Breast epithelium (tissue), 4 donors: ENCODE measurements at places on chromosomes 6 and 20.

- no peak for DNase-seq
Measured at GRCh38 chr6:40719671-40720374, 132.7 kb upstream of the LRFN2 start.

DNA sequence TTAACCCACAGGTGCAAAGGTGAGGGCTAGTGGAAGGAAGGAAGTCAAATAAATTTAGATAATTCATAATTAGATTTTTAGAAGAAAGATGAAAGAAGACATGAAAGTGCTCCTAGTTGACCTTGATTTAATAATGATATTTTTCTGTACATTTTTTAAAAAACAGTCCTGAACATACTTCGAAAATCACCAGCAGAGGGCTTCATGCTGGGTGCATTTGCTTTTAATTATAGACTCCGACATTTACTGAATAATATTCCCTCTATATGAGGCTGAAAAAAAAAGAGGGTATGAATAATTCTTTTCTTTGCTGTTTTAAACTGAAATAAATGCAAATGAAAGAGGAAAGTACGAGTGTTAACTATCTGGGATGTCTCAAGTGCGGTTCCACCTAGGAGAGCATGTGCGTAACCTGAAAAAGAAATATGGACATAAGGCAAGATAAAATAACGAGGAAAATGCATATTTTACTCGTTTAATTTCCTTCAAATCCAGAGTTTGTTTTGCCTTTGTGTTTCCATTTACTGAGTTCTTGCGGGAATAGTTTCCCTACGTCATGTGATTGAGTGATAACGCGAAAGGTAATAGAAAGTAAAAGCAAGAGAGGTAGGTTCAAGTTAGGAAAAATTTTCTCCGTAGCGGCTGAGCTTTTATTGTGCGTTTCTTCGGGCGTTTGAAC lies 3.1 kb upstream of the TFAP2B start:
- DNase-seq: no peak

- peak; percentile 59 for DNase-seq
Measured at GRCh38 chr6:1336246-1336843, 24.4 kb downstream of the FOXQ1 start.

DNA sequence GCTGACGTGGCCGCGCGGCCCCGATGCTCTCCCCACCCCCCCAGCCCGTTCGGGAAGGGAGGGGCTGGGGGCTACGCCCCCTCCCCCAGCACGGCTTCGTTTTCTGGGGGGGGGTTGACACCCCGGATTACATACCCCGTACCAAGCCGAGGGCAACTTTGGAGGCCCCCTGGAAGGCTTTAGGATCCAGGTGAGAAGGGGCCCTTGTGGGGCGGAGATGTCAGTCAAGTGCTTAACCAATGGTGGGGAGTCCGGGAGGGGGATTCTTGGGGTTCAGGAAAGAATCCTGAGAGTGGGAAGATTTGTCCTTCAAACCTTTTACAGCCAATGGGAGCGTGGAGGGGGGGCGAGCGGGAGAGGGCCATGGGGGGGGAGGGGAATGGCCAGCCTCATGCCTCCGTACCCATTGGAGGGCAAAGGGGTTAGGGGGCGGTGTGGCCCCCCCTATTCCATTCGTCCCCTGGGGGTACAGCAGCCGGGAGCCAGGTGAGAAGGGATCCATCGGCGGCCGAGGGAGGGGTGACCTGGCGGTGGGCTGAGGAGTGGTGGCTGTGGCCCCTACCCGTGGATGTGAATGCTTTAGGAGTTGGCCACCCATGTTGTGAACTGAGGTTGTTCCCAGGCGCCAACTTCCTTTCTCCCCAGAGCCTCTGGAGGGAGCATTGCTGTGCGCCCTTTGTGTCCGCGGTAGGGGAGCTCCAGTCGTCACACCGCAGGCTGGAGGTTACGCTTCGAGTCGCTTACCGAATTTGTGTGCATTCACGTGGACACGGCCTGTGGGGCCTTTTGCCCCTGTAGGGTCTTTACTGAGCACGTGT lies 682 bp downstream of the BRD2 start:
- DNase-seq: peak; percentile 71

DNA sequence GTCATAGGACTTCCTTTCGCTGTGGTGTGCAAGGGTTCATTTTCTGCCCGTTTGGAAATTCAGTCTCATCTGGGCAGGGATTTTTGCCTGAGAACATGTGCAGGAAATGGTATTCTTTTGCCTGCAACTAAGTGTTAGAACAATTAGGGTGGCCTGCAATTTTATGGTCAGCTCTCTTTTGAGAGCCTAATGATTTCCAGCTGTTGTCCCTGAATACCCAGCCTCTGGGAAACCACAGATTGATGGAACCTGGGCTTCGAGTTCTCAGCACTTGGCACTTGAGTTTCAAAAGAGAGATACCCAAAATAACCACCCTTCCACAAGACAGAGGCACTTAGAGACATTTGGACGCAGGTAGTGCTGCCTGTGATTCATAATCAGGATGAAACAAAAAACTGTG lies 217.2 kb upstream of the FOXA2 start:
- DNase-seq: no peak

DNA sequence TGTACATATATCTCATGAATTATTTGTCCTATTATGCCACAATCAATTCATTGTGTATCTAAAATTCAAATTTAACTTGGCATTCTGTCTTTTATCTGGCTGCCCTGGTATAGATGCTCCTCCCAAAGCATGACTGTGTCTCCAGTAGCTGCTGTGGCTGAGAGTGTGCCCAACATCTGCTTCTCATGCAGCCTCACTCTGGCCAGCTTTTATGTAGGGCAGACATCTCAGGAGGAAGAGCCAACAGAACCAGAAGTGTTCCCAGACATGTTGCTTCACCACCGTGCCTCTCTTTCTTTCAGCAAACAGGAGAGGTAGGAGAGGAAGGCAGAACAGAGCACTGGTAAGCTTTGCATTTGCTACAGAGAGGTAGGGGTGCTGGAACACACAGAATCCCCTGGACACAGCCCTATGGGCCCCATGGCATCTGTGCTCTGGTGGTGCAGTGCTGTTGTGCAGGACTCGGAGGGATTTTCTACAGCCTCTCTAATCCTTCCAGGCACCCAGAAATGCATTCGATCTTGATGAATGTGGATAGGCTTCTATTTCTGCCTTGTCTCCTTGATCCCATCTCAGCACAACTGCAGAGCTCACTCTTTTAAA lies 637.1 kb downstream of the UTRN start:
- no peak for DNase-seq

GRCh38 chr6:3337521-3338350 lies 79.0 kb downstream of the PSMG4 start:
- no peak for DNase-seq

DNA sequence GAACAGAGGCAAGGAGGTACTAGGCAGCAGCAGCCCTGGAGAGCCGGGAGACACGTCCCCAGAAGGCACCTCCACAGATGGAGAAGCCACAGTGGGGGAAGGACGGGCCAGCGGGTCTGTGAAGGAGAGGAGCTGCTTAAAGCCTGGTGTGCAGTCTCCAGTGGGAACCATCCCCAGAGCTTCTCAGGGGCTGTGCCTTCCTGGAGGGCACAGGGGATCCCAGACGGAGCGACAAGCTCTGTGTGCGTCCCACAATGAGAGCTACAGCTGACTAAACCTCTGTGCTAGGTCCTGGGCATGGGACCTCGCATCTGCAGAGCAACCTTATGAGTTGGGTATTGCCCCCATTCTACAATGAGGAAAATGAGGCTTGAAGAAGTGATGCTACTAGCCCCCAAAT lies 50.7 kb downstream of the EZR start:
- no peak for DNase-seq

DNA sequence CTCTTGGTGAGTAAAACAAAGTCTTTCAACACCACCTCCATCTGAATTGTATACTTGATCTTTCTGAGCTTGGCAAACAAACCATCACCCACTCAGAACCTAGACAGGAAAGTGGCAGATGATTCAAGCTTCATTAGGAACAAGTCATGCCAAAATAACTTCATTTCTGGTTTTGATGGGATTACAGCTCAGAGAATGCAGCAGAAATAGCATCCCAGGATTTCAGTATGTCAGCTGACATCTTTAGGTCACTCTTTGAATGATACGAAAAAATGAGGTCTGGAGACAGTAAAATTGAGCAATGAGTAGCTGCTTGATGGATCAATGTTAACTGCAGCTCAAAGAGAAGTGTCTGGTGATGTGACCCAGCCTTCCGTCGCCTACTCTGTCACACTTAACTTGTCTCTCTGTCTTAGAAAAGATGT lies 92.4 kb downstream of the GJA10 start:
- DNase-seq: no peak

GRCh38 chr6:31074401-31074800 lies 38.0 kb downstream of the C6orf15 start:
- DNase-seq: no peak

- DNase-seq: no peak
Measured at GRCh38 chr6:56649053-56649769, 6.5 kb upstream of the DST start.

DNA sequence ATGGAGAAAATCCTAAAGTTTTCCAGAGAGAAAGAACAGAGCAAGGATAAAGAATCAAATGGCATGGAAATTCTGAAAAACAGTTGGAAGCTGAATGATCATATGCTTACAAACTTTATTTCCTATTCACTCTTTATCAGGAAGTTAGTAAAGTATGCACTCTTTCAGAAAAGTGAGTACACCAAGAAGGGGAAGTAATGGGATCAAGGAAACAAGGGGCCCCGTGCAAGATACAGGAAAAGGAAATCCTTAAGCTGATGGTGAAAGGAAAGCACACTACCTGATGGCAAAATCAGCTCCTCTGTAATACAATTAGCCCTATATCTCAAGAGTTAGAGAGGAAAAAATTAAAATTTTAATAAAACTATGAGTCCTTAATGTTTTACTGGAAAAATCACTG lies 14.0 kb downstream of the CALHM6 start:
- no peak for DNase-seq

DNA sequence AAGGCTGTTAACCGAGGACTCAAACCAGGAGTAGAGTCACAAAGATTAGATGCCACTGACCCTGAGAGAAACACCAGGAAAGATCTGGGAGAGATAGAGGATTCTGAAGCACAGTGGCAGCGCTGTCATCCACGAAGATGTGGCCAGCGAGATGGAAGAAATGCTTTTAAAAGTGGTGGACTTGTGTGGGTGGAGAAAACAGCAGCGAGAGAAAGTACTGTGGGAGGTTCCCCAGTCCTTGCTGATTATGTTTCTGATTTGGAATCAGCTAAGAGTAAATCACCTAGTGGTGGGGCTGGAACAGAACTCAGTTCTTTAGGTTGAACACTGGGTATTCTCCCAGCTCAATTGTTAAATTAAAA lies 435 bp upstream of the ZNF322 start:
- DNase-seq: no peak

GRCh38 chr20:2920473-2920872 lies 47.2 kb downstream of the PTPRA start:
- DNase-seq: no peak

- DNase-seq: peak; percentile 61
Measured at GRCh38 chr6:36752187-36752885, 54.7 kb downstream of the RAB44 start.

GRCh38 chr20:37346535-37347346 lies 801 bp downstream of the SRC start:
- no peak for DNase-seq

DNA sequence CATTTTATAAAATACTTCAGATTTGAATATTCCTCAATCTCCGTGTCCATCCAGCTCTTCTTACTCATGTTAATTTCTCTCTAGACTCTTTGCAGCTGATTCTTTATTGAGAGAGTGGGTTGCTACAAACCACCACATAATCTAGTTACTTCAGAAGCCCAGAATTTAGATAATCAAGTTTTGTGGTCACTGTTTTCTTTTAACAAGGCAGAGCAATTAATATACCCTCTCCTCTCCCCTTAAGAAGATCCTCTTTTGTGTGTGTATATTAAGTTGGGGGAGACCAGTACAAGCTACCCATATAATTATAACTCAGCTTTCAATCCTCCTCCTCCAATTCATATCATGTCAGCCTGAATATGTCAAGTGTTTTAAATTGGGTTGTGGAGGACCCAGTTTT lies 95.1 kb downstream of the IRAK1BP1 start:
- DNase-seq: no peak

- no peak for DNase-seq
Measured at GRCh38 chr20:39946931-39947330, 742.1 kb downstream of the MAFB start.

GRCh38 chr6:15462717-15463525 lies 199.9 kb downstream of the DTNBP1 start:
- DNase-seq: no peak

DNA sequence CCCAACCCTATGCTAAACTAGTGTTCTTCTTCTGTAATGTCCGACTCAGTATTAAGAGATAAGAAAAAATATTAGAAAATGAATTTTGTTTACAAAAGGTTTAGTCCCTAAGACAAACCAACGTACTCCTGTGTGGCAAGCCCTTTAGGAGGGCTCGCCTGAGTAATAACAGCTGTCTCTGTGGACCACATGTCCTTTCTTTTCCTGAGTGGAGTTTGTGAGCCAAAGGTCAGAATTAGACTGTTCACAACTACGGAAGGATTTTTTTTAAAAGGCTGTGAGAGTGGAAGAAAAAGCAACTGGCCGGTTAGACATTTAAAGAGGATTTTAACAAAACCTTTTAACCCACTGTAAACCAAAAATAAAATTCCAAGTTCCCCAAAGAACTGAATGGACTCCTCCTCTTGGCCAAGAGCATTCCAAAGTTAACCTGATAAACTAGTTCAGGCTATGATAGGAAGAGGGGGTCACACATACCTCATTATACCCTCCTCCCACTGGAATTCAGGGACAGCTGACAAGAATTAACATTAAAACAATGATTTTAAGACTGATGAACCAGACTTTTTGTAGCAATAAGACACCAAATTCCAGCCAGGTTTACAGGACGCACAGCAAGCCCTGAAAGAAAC lies 43.5 kb downstream of the FAM184A start:
- DNase-seq: no peak

- no peak for DNase-seq
Measured at GRCh38 chr6:62446647-62447316, 160.8 kb upstream of the KHDRBS2 start.

- DNase-seq: no peak
Measured at GRCh38 chr20:56664796-56665195, 35.7 kb downstream of the TFAP2C start.
